ENCODE measurements at places on chromosomes 3 and 15.
A peak's percentile ranks its signal among the peaks of the same experiment; 100 is the strongest.

DNA sequence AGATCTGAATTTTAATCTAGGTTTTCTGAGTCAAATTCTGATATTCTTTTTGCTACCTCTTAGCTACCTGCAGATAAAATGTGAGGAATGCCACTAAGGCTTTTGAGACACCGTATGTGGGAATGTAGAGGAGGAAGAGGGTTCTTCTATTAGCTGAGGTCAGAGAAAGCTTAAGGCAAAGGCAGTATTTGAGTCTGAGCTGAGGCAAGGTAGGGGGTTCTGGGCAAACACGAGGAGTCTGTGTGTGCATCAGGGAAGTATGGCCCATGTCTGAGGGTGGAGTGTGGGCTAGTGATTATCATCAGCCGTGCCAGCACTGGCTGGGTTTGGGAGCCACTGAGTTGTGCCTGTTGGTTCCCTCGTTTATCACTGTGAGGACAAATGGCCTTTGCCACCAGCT is 181.1 kb downstream of the SOX2 start:
- DNase-seq = no peak

DNA sequence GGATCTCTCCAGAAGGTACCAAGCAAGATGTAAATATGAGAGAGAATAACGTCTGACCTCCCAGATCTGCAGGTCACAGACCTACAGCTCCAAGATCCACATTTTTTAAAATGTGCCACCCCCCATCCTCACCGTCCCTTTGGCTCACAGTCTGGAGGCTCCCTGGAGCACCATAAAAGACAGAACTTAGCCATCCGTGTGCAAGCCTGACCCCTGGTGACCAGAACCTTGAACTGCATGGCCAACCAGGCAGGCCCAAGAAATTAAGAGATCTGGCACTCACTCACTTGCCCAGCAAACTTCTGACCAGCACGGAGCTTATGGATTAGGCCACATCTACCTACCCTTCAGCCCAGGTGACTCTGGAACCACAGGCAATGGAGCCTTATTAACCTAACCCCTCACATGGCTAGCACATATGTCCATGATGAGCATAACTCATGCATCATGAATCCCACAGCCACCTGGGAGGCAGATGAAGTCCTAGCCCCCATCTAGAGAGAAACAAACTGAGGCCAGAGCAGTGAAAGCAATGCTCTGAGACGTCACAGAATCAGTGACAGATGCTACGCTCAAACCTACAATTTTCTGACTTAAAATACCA is 275.3 kb downstream of the UACA start:
- no peak for DNase-seq

GRCh38 chr3:48268381-48268935 is 27.6 kb downstream of the ZNF589 start:
- no peak for DNase-seq

GRCh38 chr3:136545664-136546268 is 206.4 kb downstream of the STAG1 start:
- DNase-seq = no peak

DNA sequence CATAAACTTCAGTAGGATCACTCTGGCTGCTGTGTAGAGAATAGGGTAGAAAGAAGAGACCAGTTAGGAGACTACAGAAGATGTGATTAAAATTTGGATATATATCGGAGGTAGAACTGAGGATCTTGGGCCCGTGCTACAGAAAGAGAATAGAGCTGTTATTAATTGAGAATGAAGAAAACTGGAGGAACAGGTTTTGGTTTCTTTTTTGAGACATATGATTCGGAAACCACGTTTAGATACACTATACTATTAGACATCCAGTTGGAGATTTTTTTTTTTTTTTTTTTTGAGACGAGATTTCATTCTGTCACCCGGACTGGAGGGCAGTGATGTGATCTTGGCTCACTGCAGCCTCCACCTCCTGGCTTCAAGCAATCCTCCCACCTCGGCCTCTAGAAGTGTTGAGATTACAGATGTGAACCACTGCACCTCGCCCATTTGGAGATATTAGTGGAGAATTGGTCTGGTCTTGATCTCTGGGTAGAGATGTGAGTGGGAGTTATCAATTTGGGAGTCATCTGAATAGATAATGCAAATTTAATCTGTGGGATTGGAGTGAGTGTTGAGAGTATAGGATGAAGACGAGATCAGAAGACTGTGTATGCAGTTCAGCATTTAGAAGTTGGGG is 50.9 kb downstream of the TCF12 start:
- no peak for DNase-seq

- DNase-seq = no peak
Measured at GRCh38 chr3:31124373-31124772, 229.9 kb upstream of the GADL1 start.

- peak; percentile 10 for DNase-seq
Measured at GRCh38 chr3:171460725-171461524, 720 bp upstream of the TNIK start.

DNA sequence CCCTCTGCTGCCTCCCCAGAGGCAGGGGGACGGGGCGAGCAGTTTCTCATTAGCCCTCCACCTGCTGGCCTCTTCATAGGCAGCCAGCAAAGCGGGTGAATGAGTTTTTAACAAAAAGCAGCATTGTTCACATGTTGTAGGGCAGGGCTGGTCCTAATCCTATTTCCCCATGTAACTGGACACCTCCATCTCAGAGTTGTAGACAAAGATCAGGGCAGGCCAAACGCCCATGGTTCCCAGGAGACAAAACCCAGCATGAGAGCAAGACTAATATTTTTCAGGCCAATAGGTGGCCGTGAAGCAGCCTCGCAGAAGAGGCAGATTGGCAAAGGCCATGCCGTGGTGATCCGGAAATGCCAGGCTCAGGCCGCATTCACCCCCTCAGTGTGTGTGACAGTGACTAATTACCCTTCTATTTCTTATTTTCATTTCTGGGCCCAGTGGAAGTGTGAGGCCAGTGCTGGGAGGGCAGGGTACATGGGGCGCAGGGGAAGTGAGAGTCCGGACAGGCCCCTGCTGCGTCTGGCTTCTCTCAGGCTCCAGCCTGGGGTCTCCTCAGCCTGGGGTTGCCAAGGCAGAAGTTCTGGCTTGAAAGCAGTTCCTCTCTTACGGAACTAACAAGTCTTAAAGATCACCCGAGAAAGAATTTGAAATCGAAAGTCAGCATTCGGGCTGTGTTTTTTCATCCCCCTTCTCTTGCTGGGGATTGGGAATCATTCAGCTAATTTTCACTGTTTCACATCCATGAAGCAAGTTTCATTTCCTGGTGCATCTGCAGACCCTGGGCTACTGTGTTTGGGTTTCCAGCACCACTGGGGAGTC is 64.8 kb downstream of the BOC start:
- peak; percentile 69 for DNase-seq

GRCh38 chr3:159978353-159978752 is 10.3 kb upstream of the IL12A start:
- no peak for DNase-seq

DNA sequence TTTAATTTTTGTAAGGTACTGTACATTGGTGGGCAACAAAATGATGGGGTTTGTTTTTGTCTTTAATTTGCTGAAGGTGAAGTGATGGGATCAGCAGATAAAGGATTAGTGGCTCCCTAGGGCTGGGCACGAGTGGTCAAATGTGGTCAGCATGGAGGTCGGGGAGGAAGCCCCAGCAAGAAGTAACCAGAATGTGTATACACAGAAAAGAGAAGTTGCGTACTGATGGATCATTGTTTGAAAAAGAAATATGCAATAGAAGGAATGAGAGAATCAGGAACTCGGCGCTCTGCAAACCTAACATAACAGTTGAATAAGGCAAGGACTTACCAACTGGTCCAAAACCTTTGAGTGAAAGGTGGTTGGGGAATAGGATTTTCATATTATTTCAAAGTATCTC is 1.5 kb downstream of the TMOD2 start:
- no peak for DNase-seq

DNA sequence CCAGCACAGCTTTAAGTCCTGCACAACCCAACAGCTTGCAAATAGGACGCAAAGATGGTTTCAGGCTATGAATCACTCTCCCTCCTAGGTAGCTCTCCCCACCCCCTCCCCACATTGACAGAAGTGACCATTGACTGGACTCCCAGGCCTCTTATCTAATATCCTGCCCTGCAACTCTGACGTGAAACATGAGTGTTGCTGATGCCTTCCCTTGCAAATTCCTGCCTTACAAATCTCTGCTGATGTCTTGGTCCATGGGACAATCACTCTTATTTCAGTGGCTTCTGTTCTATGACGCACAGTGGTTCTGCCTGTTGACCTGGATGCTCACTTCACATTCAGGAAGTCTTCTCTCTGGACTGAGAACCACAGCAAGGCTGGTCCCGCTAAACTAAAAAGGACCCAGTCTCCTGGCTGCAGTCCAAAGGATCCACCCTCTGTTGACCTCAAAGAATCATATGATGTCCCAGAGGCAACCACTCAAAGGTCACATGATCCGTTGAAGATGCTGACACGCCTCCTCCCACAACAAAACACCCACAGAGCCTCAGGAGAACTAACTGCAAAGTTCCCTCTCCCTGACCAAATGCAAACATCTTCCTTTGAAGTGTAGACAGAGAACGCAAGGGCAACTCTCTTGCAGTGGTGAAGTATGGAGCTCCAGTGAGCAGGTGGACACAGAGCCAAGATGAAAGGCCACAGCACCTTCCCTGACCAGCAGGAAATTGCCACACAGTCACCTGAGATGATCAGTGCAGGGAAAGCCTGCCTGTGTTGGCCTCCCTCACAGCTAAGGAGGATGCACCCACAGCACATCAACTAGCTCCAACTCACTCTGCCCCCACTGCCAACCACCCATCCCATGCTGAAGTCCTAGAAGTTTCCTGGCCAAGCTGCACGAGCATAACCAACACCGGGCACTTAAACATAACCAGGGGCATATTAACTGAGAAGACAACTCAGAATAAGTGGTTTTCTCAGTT is 112.3 kb downstream of the ADAMTS17 start:
- DNase-seq = no peak

- DNase-seq = no peak
Measured at GRCh38 chr3:187963677-187964385, 190.1 kb upstream of the LPP start.

GRCh38 chr3:4571690-4572334 is 78.7 kb downstream of the ITPR1 start:
- no peak for DNase-seq

- no peak for DNase-seq
Measured at GRCh38 chr3:171453180-171453886, 6.9 kb downstream of the TNIK start.

DNA sequence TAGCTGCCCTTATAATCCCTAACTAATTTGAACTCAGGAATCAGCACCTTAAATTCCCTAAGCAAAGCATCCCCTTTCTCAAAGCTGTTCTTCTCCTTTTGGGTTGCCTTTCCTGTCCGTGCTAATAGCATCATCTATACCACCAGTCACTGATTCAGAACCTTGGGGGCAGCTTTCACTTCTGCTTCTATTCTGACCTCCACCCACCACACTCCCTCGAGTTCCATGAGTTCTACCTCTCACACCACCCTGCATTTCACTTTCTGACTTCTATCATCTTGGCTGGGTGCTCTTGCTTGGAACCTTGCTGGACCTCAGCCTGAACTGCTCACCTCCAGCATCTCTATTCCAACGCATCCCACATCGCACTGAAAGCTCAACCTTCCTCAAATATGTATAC is 55.4 kb upstream of the KCNMB2 start:
- no peak for DNase-seq

- no peak for DNase-seq
Measured at GRCh38 chr3:13840456-13840855, 39.4 kb downstream of the WNT7A start.

DNA sequence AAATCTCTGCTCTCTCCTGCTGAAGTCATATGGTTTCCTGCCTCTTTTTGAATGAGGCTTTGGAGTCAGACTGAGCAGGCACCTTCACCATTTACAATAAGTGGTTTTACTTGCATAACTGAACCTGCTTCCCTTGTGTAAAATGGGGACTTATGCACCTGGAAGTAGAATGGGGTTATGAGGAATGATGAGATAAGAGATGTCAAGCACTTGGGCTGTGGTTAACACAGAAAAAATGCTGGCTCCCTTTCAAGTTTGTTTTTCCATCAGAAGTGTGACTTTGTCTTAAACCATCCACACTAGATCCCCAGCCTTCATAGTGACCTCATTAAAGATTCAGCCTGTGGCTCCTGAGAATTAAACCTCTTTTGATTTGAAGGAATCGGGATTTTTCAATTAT is 5.2 kb downstream of the EXOSC7 start:
- DNase-seq = no peak

GRCh38 chr3:98812851-98813374 is 49.8 kb downstream of the ST3GAL6 start:
- DNase-seq = no peak

DNA sequence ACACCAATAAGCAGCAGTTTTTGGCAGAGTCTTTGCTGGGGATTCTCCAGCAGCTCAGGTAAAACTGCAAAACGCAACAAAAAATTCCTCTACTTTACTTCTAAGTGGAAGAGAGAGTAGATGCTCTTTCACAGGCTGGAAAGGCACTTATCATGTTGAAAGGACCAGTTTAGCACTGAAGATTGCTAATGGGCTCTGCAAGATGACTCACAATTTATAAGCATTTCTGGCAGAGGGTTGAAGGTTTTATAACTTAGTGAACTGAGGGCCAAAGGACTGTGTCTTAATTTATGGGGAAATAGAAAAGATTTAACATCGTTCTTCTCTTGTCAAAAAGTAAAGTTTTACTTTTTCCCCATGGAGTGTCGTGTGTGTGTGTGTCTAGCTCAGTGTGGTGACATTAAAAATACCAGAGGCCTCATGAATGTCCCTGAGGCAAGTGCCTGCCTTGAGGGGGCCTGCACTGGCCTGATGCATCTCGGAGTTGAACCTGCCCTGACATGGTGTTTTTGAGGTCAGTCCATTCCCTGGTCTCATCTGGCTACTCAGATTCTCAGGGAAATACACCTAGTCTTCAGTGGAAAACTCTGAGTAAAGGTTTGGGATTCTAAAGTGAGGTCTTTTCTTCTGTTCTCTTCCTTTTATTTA is 1092.0 kb downstream of the NAALADL2 start:
- no peak for DNase-seq

DNA sequence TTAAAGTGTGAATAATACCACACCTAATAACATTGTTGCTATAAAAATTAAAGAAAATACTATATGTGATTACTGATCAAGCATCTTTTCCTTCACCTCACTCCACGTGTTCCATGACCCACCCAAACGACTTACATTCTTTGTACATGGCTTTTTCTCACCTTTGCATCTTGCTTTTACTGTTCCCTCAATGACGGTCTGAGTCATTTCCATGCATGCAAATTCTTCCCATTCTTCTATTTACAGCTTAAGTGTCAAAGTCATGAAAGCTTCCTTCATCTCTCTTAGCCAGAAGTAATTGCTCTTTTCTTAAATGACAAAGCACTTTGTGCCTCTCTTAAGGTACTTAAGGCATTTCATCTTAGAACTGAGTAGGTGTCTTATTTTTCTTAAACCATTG is 64.0 kb downstream of the GREM1 start:
- no peak for DNase-seq

DNA sequence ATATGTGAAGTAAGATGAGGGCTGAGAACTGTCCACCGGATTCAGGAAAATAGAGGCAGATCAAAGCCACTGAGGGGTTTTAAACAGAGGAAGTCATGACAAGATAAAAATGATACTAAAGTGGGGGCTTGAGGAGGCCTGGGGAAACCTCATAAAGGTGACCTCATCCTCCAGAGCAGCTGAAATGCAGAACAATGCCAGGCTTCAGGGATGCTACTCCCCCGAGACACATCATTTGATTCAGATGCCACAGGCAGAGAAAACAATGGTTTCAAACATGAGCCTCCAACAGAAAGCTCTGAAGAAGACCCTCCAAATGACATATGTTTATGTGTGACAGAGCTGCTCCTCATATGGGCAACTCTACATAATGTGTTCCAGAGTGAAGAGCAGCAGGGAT is 6.4 kb downstream of the CFAP20DC start:
- DNase-seq = no peak

Measured in AG09319 (cell line).